ENCODE measurements at places on chromosomes 7 and 10. TPM values are rescaled to one million over a fixed set of nuclear protein-coding genes. Genes with fewer than 3 reads are reported as not detected.

Gene INTS15
- 19.0 TPM for total RNA-seq

Gene TAS2R5
- total RNA-seq, result 4.5 TPM

Gene WEE2
- total RNA-seq, result not detected

Gene PTER
- 9.6 TPM for total RNA-seq

Gene CYP2C19
- total RNA-seq, result 2.1 TPM

Gene ZPBP
- total RNA-seq, result not detected
